Amniotic stem cell (primary cell): ENCODE measurements at places on chromosomes 1 and 21.

- DNase-seq, result no peak
Observed at GRCh38 chr1:209491897-209492296, 91.6 kb upstream of the CAMK1G start.

GRCh38 chr1:54872036-54872331 is 15.0 kb downstream of the DHCR24 start:
- no peak for DNase-seq

GRCh38 chr21:46068516-46069079 is 29.3 kb upstream of the COL6A2 start:
- DNase-seq, result no peak

DNA sequence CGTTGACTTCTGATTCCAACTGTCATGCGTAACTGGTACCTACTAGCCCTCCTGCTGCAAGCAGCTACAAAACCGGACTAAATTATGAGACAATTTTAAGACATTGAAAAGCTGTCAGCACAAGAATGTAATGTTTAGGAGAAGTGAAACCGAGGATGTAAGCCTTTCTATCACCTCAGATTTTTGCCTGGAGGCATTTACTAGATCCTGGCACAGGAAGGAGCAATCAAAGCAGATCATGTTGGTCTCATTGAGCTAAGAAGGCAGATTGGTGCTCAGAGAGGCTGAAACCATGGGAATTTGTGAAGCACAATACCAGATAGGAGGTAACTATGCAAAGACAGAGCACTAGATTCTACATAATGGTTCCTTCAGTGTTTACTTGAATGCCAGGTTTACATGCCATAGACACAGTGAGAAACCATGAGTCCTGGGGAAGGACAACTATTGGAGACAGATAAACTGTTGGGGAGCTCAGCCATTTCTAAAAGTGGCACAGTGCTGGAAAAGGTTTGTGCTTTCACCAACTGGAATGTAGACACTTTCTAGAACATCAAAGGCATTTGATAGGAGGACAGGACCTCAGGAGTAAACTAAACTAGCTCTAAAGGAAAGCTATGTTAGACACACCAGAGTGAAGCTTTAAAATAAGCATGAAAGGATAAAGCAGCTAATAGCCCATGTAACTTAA is 179.4 kb downstream of the LYPLAL1 start:
- DNase-seq, result no peak

GRCh38 chr1:113654883-113655282 is 104.4 kb downstream of the PHTF1 start:
- DNase-seq, result no peak

DNA sequence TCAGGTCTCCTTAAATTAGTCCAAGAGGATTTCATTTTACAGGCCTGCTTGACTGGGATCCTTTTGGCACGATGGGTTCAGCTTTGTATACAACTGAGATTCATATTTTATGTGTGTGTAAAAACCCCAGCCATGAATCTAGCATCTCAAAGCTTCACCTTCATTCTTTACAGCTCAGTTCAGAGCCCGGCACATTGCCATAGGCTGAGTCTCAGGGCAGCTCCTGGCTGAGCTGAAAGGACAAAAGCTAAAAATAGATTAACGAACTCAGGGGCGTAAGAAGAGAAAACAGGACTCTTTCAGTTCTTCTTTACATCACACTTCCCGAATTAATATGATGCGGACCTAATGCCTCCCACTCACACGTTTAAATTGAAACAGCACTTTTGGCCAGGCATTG is 262.8 kb upstream of the PBX1 start:
- no peak for DNase-seq

DNA sequence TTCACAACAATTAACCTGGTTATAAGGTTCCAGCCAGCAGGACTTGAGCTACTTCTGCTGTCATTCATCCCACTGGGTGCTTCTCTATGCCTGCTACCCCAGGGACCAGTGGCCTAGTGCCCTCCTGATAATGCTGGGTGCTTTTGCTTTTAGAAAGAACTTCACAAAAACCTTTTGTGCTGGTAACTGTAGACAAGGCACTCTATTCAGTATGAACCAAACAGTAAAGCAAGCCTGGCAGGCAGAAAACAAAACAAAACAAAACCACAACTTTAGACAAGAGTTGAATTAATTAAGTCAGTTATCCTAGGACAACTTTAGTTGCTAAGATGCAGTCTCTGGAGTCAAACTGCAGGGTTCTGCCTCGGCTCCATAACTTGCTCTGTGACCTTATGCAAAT is 61.9 kb upstream of the ADGRL2 start:
- no peak for DNase-seq

DNA sequence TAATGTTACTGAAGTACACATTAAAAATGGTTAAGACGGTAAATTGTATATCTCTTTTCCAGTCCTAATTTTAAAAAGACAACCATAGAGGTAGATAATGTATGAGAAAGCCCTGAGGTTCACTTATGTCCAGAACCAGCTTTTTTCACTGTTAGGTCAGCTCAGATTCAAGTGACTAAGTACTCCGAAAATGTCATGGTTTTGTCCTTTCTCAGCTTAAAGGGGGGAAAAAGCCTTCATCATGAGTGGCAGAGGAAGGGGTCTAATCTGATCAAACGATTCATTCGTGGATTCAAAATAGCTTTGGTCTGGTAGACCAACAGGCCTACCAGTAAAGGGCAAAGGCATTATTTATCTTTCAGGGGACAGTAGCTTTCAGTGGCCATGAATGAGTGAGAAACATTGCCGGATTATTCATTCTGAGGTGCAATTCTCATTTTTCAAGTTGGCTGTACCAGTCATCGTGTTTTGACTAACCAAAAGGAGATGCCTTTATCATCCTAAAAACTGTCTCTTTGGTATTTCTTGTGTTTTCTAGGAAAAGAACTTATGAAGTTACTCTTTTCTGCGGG is 208.4 kb downstream of the HHIPL2 start:
- no peak for DNase-seq

DNA sequence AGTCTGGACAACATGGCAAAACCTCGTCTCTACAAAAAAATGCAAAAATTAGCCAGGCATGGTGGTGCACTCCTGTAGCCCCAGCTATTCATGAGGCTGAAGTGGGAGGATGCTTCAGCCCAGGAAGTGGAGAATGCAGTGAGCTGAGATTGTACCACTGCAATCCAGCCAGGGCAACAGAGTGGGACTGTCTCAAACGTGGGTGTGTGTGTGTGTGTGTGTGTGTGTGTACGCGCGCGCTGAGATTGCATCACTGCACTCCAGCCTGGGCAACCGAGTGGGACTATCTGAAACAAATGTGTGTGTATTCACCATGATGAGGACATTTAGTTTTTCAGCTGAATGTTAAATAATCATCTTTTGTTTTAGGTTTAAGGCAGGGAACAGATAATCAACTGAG is 21.1 kb downstream of the USP1 start:
- no peak for DNase-seq

DNA sequence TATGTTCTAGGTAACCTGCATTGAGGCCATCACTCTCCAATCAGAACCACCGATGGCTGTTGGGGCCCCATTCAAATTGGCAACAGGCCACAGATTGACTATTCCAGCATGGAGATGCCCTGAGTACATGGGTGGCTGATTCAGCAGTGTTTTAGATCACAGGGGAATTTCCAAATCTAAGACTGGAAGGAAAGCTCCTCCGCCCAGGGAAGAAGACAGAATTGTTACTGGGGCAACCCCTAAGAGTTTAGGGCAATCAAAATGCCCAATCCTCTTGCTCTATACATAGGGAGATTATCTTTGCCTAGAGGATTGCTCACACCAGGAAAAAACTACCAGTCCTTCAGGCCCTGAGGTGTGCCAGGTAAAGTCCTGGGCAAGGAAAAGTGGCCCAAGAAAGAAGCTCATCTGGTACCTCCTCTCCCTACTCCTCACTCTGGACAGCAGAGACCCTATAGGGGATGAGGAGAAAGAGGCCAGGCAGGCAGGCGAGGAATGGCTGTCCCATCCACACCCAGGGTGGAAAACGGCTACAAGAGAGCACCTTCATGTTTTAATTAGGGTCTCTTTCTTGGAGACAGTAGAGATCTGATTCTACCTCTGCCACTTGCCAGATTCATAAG is 5.8 kb downstream of the S100A8 start:
- no peak for DNase-seq

GRCh38 chr1:196466166-196466565 is 142.1 kb downstream of the KCNT2 start:
- no peak for DNase-seq

GRCh38 chr1:38656726-38657125 is 202.8 kb downstream of the RRAGC start:
- no peak for DNase-seq

DNA sequence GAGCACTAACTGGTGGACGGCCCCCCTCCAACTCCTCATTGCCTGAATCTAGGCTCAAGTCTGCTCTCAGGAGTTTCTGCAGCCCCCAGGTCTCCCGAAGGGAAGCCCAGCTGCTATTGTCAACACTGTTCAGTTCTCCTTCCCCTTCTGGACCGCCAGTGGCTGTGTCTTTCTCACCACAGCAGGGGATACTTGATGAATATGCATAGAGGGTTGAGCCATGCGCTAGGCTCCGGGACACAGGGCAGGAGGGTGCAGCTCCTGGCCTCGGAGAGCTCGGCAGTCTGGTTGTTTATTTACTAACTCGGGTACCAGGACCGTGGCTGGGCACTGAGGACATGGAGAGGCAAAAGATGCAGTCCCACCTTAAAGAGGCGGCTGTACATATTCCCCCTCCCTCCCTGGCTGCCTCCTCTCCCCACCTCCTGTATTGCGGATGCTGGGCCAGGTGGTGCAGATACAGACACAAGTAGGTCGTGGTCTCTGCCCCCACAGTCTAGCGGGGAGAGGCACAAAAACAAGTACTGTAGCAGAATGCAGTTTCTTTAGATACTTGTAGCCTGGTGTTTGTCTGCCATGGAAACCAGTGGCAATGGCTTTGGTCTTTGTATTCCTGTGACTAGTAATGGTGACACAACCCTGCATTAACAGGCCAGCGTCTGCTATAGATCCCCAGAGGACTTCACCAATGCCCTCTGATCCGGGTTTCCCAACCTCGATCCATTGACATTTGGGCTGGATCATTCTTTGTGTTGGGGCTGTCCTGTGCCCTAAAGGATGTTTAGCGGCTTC is 26.2 kb downstream of the ARHGEF10L start:
- no peak for DNase-seq

DNA sequence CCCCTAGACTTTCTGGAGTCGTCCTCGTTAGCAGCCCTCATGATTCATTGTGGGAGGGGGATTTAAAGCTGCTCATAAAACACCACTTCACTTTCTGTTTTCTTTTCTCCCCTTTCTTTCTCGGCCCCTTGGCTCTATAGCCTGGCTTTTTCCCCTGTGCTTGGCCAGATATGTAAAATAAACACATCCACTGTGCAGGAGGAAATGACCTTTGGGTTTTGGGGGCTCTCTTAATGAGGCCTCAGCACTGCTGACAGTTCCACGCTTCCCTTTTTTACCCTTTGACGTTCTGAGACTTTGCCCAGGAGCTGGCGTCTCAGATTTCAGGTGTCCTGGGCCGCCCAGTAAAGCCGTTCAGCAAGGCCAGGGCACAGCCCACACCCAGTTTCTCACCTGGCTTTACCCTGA is 65.7 kb downstream of the RUNX3 start:
- no peak for DNase-seq

- peak; percentile 82 for DNase-seq
Observed at GRCh38 chr1:9890224-9890731, 19.8 kb downstream of the CTNNBIP1 start.

DNA sequence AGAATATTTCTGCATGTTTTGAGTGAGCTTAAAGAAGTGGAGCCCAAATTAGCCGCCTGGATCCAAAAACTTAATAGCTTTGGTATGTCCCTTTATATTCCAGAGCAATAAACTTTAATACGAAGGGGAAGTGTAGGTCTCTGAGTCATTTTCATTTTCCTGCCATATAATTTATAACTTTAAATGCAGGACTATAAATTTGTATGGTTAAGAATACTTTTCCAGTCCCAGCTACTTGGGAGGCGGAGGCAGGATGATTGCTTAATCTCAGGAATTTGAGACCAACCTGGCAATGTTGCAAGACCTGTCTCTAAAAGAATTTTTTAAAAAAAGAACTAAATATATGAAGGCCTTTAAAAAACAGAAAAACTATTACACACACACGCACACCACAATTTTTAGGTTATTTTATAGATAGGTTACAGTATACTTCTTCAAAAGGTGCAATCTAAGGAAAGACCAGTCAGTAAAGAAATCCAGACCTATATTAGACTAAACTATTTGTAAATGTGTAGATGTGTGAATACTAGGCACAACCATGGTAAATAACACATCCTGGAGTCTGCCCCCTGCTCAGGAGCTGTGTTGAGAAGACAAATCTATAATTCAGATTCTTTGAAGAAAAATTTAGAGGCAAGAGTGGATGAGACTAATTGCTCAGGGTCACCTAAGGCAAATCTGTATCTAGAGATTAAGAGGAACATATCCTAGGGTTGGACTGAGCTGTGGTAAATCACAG is 80.3 kb downstream of the TTC3 start:
- no peak for DNase-seq

GRCh38 chr1:179968994-179969919 is 14.6 kb downstream of the CEP350 start:
- no peak for DNase-seq

DNA sequence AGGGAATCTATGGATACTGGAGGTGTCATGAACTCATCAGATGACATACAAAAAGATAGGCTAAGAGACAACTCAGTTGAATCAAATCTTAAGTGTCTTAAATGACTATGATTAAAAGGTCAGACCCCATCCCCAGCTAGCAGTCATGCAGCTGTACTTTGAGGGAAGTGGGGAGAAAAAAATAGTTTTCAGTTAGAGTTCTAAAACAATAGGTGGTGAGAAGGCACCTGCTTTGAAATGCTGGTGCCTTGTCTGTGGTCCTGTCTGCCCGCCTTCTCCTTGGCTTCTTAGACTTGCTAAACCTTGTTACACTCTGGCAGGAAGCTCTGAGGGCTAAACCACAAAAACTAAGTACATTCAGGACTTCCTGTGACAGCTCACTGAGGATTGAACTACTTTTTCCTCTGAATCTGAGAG is 15.3 kb downstream of the CD2 start:
- no peak for DNase-seq

DNA sequence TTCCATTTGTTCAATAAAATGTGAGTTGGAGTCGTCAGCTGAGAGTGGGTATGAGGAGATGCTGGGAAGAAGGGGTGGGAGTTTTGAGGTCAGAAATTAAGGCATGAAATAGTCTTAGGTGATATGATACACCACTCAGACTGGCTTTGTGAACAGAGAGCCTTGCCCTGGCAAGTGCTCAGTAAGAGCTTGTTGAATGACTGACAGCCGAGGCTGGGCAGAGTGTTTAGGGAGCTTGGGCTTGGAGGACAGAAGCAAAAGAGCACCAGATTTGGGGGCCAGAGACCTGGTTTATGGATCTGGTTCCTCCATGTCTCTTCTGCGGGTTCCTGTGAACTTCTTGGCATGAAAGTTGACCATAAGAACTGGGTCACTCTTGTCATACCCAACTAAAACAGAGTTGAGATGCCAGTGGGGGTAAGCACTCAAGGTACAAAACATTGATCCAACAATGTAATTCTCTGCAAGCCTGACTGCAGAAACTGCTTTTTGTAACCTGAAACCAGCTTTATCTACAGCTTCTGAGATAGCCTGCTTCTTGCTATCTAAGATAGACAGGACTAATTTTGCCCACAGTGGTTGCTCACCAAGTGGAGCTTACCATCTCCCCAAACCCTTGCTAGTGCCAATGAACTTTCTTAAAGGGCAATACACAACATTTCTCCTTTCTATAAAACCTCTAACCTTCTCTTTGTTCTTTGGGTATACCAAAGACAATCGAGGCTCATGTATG is 126.4 kb downstream of the TENT5C start:
- DNase-seq, result no peak
